ENCODE measurements at places on chromosomes 11 and 22. TPM values are rescaled to one million over a fixed set of nuclear protein-coding genes. Genes with fewer than 3 reads are reported as not detected.

DNA sequence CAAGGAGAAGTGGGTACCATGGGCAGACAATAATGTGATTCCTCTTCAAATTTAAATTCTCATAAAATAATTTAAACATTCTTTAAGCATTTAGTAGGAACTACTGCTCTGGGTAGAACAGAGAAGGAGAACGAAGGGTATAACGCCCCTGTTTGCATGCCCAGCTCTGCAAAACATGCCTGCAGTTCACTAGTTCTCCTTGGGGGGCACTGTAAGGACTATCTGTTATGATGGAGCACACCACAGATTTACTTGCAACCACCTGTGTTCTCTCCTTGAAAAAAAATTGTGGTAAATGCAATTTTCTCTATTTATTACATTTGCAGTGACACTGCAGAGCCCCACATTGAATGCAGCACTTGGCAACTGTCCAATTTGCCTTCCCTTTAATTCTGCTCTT is 100.3 kb downstream of the GUCY1A2 start:
- no peak for DNase-seq

The APOC3 gene
- 7.9 TPM for polyA plus RNA-seq

GRCh38 chr22:25758316-25758715 is 16.3 kb downstream of the MYO18B start:
- DNase-seq, result no peak

- no peak for DNase-seq
These were observed 85.7 kb downstream of the WNT11 start for GRCh38 chr11:76120513-76121101.

DNA sequence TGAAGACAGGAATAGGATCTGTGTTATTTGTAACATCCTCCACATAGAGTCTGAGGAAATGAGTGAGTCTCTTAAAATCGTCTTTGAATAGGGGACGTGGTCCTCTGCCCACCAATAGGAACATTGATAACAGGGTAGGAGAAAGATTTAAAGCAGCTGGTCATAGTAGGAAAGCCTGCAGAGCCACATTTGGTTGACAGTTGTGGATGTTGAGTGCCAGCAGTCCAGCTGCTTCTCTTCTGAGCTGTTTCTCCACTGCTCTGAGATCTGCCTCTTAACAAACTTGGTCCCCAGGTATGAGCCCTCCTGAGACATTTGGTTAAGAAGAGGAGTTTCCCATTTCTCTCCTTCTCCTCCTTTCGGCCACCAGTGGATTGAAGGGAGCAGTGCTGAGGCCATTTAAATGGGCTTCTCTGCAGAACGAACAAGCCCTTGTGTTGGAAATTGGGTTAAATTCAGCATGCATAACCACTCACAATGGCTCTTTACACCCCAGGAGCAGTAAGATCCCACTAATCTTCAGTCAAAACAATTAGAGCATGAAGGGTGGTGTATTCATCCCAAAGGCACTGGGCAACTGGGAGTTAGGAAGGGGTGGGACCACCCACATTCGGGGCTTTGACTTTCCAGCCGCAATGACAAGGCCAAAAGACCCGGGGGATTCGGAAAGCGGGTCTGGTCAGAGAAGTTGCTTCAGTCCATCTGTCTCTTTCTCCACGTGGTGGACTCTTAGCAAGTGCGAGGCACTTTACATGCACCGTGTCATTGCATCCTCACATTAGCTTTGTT is 32.3 kb downstream of the MIAT start:
- DNase-seq, result no peak

All from left renal pelvis (tissue), 4 donors.